Activated effector memory CD4-positive, alpha-beta T cell treated with Interleukin-2 at 50 U/mL for 16 hours (primary cell): ENCODE measurements at places on chromosomes 2 and 18.

DNA sequence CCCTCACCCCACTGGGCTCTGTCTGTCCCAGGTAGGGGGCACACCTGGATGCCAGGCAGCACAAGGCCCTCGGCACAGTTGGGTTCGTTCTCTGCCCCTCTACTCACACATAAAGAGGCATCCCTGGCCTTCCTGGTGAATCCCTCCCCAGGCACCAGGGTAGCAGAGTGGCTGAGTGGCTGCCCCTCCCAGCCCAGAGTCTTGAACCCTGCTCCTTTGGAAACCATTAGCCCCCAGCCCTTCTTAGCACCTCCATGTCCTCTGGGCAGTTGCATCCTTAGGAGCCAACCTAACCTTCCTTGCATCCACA is 2.0 kb downstream of the GPC1 start:
- DNase-seq: no peak

DNA sequence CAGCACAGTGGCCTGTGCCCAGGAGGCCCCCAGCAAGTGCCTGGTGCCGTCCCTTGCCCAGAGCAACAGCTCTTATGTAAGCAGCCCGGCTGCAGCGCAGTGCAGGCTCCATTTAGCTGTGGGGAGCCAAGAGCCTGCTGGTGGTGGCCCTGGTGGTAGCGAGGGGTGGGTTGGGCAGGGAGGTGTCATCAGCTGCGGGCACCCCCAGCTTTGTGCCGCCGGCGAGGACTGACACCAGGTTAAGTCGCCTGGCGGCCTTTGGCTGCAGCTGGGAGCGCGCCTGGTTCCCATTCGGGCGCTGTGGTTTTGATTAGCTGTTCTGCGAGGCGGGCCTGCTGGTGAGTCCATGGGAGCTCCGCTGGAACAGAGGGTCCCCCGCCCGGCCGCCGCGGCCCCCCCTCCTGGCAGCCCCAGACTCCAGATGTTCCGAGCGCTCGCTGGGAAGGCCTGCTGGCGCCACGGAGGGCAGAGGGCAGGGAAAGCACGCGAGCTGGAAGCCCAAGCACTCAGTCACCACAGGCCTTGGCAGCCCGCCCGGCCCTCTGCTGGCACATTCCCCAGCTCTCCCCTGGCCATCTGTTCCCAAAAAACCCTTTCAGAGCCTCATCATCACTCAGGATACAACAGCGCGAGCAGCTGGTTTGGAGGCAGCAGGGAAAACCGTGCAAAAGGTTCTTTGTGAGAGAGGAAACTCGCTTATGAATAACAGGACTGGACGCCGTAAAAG is 18.4 kb downstream of the ATOH8 start:
- no peak for DNase-seq

GRCh38 chr2:235235977-235236767 is 257.7 kb upstream of the AGAP1 start:
- no peak for DNase-seq

GRCh38 chr2:239954166-239955086 is 70.7 kb downstream of the NDUFA10 start:
- DNase-seq: no peak

- no peak for DNase-seq
These were observed 36.4 kb upstream of the TBR1 start for GRCh38 chr2:161379740-161380139.

DNA sequence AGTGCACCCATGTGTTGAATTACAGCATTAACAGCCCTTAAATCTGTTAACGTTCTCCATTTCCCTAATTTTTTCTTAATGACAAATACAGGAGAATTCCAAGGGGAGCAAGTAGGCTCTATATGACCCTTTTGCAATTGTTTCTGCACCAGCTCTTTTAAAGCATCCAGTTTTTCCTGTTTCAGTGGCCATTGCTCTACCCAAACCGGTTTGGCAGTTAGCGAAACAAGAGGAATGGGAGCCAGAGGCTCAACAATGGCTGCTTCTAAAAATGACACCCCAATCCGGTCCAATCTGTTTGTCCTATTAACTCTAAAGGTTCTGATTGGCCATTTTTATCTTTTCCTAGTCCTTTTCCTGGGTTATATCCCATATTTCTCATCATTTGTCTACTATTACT is 15.1 kb upstream of the SUCLG1 start:
- DNase-seq: no peak

- no peak for DNase-seq
These were observed 63.9 kb upstream of the EDAR start for GRCh38 chr2:109052922-109053321.

DNA sequence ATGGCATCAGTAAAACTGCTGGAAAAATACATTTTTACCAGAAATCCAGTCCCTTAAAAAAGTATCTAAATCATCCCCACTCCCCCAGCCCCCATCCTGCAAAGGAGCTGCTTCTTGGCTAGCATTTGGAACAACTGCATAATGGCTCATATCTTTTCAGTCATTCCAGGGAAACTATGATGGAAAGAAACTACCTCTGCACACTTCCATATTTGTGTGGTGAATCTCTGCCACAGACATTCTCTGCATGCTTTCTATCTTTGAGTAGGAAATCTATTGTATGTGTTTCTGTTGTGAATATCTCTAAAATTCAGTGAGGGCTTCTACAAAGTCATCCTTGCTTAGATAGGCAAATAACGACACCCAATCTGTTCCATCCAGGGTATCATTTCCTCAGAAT is 632.3 kb downstream of the LRP1B start:
- no peak for DNase-seq

DNA sequence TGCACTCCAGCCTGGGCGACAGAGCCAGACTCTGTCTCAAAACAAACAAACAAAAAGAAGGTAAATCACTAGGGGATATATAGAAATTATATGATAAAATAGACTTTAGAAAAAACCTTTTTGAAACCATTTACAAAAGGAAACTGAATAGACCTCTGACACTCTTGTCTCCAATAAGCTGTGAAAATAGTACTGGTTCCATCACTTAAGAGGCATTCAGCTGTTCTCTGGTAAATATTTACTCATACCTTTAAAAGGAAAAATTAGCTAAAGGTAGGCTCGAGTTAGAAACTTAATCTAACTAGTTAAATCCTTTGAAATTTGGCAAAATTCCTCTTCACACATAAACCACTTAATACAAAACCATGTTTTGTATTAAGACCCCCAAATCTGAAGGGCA is 21.4 kb downstream of the RAB27B start:
- DNase-seq: no peak

GRCh38 chr2:207330912-207331311 is 165.2 kb upstream of the KLF7 start:
- no peak for DNase-seq

- no peak for DNase-seq
These were observed 1.0 kb upstream of the ORC2 start for GRCh38 chr2:200964498-200964897.

GRCh38 chr2:74902281-74902860 is 56.1 kb upstream of the POLE4 start:
- no peak for DNase-seq

DNA sequence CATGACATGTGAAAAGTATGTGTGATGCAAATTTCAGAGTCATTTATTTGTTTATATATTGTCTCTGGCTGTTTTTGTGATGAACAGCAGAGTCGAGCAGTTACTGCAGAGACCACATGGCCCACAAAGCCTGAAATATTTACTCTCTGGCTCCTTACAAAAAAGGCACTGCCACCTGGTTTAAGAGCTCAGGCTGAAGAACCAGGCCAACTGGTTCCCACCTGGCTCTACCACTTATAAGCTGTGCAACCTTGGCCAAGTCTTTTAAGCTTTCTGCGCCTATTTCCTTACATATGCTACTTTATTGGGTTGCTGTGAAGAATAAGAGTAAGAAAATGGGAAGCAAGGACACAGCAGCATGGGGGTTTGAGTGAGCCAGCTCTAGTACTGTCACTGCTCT is 207.6 kb downstream of the L3MBTL4 start:
- DNase-seq: no peak

- no peak for DNase-seq
These were observed 3.9 kb downstream of the PUM2 start for GRCh38 chr2:20346565-20347381.

DNA sequence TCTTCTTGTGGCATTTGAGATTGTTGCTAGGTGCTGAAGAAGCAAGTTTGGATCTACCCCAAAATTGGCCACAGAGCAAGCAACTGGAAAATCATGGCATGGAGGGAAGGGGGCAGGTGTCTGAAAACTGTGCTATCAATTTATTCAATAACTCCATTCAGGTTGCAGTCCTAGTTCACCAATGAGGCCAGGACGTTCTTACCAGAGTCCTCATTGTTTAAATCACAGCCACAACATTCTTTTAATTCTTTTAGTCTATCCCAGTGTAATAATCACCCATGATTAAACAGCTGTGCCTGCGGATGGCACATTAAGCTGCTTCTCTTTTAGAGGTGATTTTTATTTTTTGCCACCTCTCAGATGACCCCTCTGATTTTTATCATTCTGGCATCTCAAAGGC is 103.5 kb downstream of the ANKRD44 start:
- no peak for DNase-seq

- no peak for DNase-seq
These were observed 243.0 kb downstream of the RPRM start for GRCh38 chr2:153235516-153235915.

DNA sequence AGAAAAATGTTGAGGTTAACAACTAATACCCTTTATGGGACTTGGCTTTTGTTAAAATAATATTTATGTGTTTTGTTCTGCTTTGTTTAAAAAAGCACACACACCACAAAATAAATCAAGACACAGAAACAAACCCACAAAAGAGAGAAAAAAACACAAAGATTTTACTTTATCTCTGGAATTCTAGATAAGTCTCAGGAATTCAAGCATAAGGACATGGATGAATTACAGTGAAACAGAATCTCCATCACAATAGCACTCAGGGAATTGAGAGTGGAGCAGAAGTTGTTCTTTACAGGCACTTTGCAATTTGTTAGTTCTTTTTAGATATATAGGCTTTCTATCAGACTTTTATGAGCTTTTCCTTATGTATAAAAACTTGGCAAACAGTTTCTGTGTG is 360.9 kb upstream of the ZC3H15 start:
- no peak for DNase-seq

DNA sequence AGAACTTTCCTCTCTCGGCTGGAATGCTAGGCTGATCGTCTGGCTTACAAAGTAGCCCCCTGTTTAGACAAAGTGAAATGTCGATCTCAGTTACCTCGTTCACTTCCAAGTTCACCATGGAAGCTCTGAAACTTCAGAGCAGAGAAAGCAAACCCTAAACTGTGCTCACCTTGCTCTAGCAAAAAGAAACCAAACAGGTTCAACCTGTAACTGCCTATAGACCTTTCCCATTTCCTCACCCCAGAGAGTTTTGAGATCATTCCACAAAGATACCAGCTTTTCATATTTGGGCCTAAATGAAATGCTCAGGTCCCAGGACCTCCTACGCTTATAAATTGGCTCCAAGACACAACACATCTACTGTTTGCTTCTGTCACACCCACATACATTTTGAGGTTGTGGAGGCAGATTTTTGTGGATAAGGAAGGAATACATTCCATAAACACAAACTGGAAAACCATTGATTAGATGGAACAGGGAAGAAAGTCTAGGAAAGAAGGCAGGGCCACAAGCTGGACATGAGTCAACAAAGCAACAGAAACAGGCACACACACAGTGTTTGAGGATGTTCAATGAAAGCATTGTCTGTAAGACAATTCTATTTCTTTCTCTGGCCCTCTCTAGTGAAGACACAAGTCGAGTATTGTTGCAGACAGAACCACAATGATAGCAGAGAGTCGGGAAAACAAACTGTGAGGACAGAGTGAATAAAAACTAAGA is 52.8 kb upstream of the TGIF1 start:
- DNase-seq: no peak

- no peak for DNase-seq
These were observed 678.4 kb upstream of the VRK2 start for GRCh38 chr2:57368190-57368589.

DNA sequence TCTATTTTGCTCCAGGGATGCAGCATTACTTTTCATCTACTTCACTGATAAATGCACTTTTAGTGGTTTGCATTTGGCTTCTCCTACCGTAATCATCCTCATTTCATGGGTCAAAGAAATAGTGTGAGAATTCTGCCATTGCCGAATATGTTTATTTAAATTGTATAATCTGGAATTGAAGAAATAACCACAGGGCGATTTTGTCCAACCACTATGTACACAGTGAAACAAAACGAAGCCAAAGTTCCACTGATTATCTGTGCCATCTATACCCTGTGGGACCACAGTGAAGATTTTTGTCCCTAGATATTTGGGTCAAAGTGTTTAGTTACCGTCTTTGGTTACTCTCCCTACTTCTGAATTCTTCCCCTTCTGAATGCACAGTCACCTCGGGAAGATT is 888.6 kb upstream of the NRXN1 start:
- DNase-seq: no peak

DNA sequence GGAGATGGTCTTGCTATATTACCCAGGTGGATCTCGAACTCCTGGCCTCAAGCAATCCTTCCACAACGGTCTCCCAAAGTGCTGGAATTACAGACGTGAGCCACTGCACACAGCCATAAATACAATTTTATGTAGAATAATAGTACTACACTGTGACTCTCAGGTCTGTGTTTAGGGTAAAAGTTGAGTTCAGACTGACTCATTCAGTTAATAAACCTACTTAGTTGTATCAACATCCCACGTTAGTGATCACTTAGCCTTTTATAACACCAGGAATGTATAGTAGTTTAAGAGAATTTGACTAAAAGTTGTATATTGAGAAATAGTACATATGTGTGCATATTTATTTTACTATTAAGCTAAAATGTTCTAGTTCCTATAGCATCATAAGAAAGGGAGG is 237.5 kb downstream of the PHLPP1 start:
- DNase-seq: no peak

- DNase-seq: no peak
These were observed 171.1 kb downstream of the PAX3 start for GRCh38 chr2:222127660-222128059.

- no peak for DNase-seq
These were observed 56.5 kb upstream of the ACVR1 start for GRCh38 chr2:157932480-157933159.

- no peak for DNase-seq
These were observed 164.0 kb downstream of the MBD2 start for GRCh38 chr18:54060343-54061005.

DNA sequence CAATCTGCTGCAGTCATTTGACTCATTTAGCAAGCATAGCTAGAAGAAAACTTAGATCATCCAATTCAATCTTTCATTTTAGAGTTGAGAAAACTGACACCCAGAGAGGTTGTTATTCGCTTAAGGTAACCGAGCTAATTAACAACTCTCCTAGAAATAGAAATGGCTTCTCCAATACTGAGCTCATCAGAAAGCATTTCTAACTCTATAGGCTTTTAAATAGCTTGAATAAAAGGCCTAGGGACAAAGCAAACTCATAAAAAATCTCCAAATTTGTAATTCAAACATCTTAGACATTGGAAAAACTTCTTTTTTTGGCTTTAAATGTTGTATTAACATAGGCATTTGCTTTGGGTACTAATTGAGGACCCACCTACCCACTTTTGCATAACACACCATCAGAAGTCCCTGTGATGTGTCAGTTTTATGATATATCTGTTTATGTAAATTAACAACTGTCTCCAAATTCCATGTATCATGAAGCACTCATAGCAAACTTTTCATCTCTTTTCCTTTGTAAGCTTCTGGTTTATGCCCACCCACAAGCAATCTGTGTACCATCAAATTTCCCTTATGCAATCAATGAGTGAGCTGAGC is 343.9 kb upstream of the CHST9 start:
- no peak for DNase-seq
